ENCODE measurements at places on chromosomes 5 and 9.

- DNase-seq = peak; percentile 16
These were observed 45.5 kb downstream of the FOCAD start for GRCh38 chr9:20729523-20729922.

DNA sequence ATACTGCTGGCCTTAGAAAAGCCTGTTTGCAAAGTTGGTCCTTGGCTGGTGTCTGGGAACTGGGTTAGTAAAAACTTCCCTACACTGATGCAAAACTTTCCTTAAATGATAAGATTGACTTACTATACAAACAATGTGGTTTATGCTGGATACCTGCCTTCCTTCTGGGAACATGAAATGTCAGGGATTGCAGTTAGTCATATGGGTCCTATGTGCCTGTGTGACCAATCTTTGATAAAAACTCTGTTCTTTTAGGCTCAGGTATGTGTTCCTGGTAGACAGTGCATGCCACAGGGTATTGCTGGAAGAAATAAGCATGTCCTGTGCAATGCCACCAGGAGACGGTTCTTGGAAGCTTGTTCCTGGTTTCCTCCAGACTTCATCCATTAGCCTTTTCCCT is 173.3 kb downstream of the RMI1 start:
- peak; percentile 66 for DNase-seq

DNA sequence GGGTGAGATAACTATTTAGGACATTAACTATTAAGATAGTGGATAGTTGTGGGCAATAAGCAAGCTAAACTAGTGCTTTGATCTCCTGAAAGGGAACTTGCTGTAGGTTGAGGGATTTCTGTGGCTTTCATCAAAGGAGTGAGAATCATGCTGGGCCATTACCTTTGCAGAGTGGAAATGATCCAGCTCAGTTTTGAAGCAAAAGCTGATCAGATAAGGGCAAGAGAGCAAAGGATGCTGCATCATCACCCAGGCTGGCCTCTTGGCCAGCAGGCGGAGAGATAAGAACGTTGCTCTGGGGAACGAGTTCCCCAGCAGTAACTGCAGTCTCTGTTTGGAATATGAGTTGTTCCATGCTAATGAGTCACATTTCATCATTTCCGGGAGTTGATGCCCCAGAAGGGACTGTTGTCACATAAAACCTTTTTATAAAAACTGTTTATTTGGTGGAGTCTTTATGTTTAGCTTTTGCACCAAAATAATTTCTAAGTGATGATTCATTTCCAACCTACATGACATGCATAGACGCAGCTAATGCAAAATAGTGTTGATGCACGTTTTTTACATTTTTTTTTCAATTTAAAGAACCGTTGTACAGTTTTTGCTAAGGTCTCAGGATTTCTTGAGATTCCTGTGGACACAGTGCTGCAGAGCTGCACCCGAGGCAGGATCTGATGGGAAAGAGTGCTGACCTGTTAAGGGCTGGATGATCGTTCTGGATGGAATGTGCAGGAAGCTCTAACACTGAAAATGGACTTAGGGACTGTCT is 99.3 kb downstream of the ACTBL2 start:
- peak; percentile 68 for DNase-seq

GRCh38 chr9:92185096-92185495 is 69.9 kb upstream of the SPTLC1 start:
- no peak for DNase-seq

DNA sequence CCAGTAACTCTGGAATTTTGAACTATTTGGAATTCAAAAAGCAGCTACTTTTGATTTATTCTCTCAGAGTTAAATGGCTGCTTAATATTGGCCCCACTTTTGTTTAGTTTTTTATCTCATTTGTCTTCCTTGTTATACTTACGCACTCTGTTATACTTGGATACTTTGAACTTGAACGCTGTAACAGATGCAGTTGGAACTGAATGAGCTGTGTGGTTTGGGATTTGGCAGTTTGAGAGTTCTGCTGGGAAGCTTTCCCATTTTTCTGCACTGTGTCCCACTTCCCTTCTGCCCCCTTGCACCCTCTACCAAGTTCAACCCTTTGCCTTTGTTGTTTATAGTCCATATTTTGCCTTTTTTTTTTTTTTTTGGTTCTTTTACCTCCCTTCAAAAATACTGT is 3.8 kb downstream of the RHOBTB3 start:
- no peak for DNase-seq
